ENCODE measurements at places on chromosomes 7 and 10. TPM values are rescaled to one million over a fixed set of nuclear protein-coding genes. Genes with fewer than 3 reads are reported as not detected.

FFAR4 gene
- not detected for total RNA-seq

PNLIP gene
- not detected for total RNA-seq

ASB10 gene
- not detected for total RNA-seq

DNA sequence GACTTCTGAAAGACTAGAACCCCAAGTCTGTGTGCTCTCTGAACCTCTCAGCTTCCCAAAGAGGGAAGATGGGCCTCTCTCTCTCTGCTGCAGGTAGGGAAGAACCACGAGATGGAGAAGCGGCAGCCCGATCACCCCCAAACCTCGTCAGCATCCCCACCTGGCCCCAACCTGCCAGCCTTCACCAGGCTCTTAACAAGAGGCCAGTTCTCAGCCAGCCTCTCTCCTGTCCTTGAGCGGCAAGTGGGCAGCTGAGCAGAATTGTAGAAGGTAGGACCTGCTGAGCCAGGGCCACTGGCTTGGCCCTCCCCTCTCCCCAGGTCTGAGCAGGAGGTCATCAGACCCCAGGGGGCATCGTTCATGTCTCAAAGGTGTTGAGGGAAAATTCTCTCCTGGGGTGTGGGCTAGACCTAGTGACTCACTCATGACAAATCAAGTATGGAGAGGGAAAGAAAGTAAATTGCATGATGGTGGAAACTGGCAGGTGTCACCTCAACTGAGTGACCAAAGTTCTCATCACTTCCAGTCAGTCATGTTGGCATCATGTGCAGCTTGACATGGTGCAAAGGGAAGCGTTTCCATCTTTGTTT, 92.0 kb upstream of the GPR26 start:
- H3K27me3 ChIP-seq: no peaks in the 10 kb centered on the region
- no peak overlapping the region for H3K27ac ChIP-seq
- H3K4me1 ChIP-seq: no peaks in the 10 kb centered on the region
- no peak for DNase-seq

- H3K4me1 ChIP-seq: no peaks in the 10 kb centered on the region
- no peak overlapping the region for H3K27ac ChIP-seq
- peaks cover 16% of the 10 kb centered on the region for H3K36me3 ChIP-seq
- H3K27me3 ChIP-seq: no peaks in the 10 kb centered on the region
Observed at GRCh38 chr7:99004216-99004615, 125.9 kb downstream of the TRRAP start.

DNA sequence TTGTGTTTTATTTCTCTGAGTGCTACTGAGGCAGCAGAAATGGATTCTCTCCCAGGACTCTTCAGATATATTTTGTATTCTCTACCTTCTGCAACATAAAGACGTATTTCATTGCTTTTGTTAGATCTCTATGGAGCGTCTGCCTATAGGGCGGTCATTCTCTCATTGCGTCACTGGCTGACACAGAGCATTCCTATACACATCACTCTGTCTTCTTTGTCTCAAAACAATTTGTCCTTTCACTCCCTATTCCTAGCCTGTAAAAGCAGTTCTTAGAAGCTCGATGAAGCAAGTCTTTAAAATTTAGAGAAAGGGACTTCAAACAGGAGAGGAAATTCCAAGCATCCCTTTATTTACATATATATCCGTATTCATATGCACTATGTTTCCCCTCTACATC, 120.6 kb downstream of the CPED1 start:
- H3K36me3 ChIP-seq: no peaks in the 10 kb centered on the region
- H3K27ac ChIP-seq: no peak overlapping the region
- no peak overlapping the region for H3K4me3 ChIP-seq
- DNase-seq: no peak

GRCh38 chr10:125424191-125424847, 258.6 kb downstream of the TEX36 start:
- no peaks in the 10 kb centered on the region for H3K36me3 ChIP-seq
- no peak for DNase-seq

DNA sequence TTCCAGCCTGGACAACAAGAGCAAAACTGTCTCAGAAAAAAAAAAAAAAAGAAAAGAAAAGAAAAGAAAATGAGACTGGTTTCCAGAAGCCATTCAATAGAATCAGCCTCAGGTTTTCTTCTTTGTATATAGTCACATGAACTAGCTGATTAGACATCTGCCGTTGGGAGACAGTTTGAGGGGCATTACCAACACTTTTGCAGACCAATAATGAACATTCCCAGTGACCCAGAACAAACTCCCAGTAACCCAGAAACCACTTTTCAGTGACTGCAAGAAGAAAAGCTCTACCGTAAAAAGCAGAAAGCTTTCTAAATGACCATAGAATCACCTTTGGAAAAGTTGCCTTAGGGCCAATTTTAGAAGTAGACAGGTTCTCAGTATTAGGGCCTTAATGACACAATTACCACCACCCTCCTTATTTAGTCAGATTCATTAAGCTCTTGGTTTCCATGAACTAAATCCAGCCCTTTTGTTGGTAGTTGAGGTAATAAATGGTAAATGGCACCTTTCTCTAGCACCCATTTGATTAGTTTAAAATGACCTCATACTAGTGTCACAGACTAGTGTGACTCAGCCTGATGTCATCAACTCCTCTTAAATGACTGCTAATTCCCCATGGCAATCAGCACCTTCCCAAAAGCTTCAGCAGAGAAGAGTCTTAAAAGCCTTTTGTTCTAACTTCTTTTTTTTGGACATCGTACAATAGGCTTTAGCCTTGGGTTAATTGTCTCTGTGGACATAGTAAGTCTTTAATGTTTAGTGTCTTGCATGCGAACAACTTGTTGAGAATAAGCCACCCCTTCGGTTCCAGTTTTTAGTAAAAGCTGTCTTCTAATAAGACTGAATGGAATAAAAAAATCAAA, 33.6 kb upstream of the XRCC2 start:
- H3K27me3 ChIP-seq: no peaks in the 10 kb centered on the region
- no peak for DNase-seq
- no peaks in the 10 kb centered on the region for H3K36me3 ChIP-seq
- no peak overlapping the region for H3K27ac ChIP-seq
- H3K4me1 ChIP-seq: no peaks in the 10 kb centered on the region

- no peaks in the 10 kb centered on the region for H3K27me3 ChIP-seq
- H3K36me3 ChIP-seq: no peaks in the 10 kb centered on the region
- no peak for DNase-seq
- no peak overlapping the region for H3K27ac ChIP-seq
Observed at GRCh38 chr10:80619036-80619435, 81.3 kb downstream of the SH2D4B start.

GLI3 gene
- total RNA-seq: not detected

C10orf105 gene
- 0.14 TPM for total RNA-seq

TFR2 gene
- 4.0 TPM for total RNA-seq

FAM13C gene
- not detected for total RNA-seq

SRRM3 gene
- not detected for total RNA-seq

GATA3 gene
- 38.6 TPM for total RNA-seq

TLL2 gene
- total RNA-seq: 0.24 TPM

DNA sequence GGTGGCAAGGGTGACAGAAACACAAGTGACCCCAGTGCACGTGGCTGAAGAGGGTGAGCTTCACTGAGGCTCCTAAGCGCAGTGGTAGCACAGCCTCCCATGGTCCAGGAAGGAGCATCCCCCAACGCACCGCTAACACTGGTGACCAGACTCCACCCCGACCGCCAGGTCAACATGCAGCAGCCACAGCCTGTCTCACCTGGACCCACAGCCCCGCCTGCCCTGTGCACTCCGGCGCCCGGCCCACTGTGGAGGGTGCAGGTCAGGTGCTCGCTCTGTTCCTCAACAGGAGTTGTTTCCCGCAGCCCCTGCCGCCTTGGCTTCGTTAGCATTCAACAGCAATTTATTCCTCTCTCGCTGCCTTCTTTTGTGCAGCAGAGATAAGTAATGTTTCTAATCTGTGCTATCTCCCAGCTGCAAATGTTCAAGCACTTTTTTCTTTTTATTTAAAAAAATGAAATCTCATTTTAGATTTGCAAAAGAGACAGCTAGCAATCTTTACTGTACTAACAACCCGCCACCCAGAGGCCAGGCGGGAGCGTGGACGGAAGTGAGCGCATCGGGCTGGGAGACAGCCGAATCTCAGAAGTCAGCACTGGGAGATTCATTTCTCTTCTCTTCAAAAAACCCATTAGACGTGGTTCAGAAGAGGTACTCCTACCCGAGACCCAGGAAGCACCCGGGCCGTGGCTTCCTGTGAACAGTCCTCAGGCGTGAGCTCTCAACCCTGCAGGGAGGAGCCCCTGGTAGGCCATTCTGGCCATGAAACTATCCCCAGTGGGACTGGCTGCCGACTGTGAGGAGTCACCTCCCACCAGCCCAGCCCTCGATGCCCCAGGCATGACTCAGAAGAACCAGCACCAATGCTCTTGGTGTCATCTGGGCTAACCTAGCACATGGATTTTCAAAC, 133.4 kb downstream of the MAD1L1 start:
- peaks cover 47% of the 10 kb centered on the region for H3K4me1 ChIP-seq
- no peaks in the 10 kb centered on the region for H3K27me3 ChIP-seq
- DNase-seq: peak; percentile 72

DNA sequence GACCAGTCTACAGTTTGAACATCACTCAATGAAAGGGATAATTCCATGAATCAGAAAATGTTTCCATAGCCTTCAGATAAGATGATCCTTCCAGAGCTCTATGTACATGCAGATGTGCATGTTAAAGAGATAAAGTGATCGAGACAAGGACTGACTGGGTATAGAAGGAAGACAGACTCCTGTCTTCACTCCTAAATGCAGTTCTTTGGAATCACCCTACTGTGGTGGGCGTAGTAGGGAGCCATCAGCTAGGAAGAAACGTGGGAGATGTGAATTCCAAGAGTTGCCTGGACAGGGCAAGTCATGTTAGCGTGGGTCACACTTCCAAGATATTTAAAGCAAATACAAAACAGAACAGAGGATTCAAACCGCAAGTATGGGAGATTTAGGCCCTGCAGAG, 23.9 kb downstream of the LOXL4 start:
- H3K27ac ChIP-seq: no peak overlapping the region
- H3K4me3 ChIP-seq: no peak overlapping the region
- H3K27me3 ChIP-seq: no peaks in the 10 kb centered on the region
- no peaks in the 10 kb centered on the region for H3K4me1 ChIP-seq

ANXA8 gene
- not detected for total RNA-seq

BMPR1A gene
- total RNA-seq: 9.2 TPM

PRR15 gene
- not detected for total RNA-seq

GRCh38 chr7:84002348-84002747, 192.2 kb downstream of the SEMA3A start:
- no peaks in the 10 kb centered on the region for H3K36me3 ChIP-seq
- no peak overlapping the region for H3K4me3 ChIP-seq
- no peak overlapping the region for H3K27ac ChIP-seq

FRAT2 gene
- total RNA-seq: 29.8 TPM

DNA sequence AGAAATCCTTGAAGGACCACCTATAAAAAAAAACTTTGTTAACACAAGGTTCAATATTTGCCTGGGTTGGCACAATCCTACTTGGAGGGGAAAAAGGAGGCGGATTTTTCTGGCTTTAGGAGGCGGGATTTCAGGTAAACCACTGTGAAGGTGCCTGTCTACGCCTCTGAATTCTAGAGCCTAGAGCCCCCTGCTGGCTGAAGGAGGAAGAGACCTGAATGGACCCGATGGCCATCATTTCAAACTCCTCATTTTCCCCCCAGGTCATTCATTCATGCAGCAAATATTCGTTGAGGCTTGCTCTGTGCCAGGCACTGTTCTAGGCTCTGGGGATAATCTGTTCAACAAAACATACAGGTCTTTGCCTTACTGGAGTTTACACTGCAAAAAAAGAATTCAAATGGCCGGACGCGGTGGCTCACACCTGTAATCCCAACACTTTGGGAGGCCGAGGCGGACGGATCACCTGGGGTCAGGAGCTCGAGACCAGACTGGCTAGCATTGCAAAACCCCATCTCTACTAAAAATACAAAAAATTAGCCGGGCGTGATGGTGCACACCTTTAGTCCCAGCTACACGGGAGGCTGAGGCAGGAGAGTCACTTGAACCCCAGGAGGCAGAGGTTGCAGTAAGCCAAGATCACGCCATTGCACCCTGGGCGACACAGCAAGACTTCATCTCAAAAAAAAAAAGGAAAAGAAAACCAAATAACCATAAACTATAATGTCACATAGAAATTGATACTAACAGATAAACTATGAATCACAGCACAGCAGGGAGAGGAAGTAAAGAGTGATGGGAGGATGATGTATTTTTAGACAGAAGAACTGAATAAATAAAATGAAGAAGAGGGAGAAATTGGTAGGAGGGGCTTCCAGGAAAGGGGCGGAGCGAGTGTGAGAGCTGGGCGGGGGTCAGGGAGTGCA, 90.1 kb upstream of the NFE2L3 start:
- peak; percentile 65 for DNase-seq
- H3K4me1 ChIP-seq: no peaks in the 10 kb centered on the region
- no peak overlapping the region for H3K4me3 ChIP-seq
- no peak overlapping the region for H3K27ac ChIP-seq
- H3K27me3 ChIP-seq: no peaks in the 10 kb centered on the region
- H3K36me3 ChIP-seq: no peaks in the 10 kb centered on the region

GRCh38 chr7:2688409-2689342, 674 bp downstream of the AMZ1 start:
- H3K27ac ChIP-seq: no peak overlapping the region
- DNase-seq: no peak
- H3K4me1 ChIP-seq: peaks cover 11% of the 10 kb centered on the region
- H3K36me3 ChIP-seq: no peaks in the 10 kb centered on the region
- H3K4me3 ChIP-seq: no peak overlapping the region

DNA sequence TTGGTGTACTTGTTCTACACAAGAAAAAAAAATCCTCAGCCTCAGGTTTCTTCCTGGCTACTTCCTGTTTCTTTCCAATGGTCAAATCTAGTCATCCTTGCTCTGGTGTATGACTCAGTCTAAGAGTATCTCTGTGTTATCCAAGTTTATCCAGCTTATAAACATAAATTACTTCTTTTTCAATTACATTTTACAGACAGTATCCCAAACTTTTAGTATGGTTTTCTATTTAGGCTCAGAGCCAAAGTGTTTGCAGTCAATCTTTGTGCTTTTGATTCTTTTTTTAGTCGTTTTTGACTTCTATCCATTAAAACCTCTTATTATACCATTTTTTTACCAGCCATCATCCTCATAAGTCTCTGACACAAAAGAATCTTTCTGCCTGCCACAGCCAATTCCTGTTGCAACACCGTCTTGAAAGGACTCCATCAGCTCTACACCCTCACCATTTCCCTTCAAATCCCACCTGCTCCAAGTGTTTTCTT, 294.6 kb downstream of the PTEN start:
- H3K4me1 ChIP-seq: no peaks in the 10 kb centered on the region
- H3K27ac ChIP-seq: no peak overlapping the region
- H3K27me3 ChIP-seq: no peaks in the 10 kb centered on the region
- no peak overlapping the region for H3K4me3 ChIP-seq
- DNase-seq: no peak
- H3K36me3 ChIP-seq: no peaks in the 10 kb centered on the region

- H3K4me1 ChIP-seq: no peaks in the 10 kb centered on the region
- H3K27ac ChIP-seq: no peak overlapping the region
- no peak overlapping the region for H3K4me3 ChIP-seq
- no peak for DNase-seq
- H3K36me3 ChIP-seq: no peaks in the 10 kb centered on the region
Observed at GRCh38 chr7:78198756-78199155, 400.2 kb downstream of the PHTF2 start.

OTUD1 gene
- 67.6 TPM for total RNA-seq

- no peaks in the 10 kb centered on the region for H3K27me3 ChIP-seq
- H3K27ac ChIP-seq: no peak overlapping the region
- H3K36me3 ChIP-seq: no peaks in the 10 kb centered on the region
- no peak for DNase-seq
- no peaks in the 10 kb centered on the region for H3K4me1 ChIP-seq
- no peak overlapping the region for H3K4me3 ChIP-seq
Observed at GRCh38 chr7:31304446-31304845, 36.1 kb downstream of the NEUROD6 start.

- no peak overlapping the region for H3K4me3 ChIP-seq
- H3K27ac ChIP-seq: no peak overlapping the region
- H3K27me3 ChIP-seq: peaks cover 4% of the 10 kb centered on the region
- no peaks in the 10 kb centered on the region for H3K4me1 ChIP-seq
Observed at GRCh38 chr7:27277628-27278027, 35.0 kb downstream of the EVX1 start.
